SK-MEL-5 (cell line): ENCODE measurements at places on chromosomes 5 and 9. TPM values are rescaled to one million over a fixed set of nuclear protein-coding genes. Genes with fewer than 3 reads are reported as not detected.

SNAPC3 gene
- 33.4 and 34.9 TPM in 2 replicates for total RNA-seq

TLX3 gene
- total RNA-seq = not detected in 2 replicates

SPINK7 gene
- not detected in 2 replicates for total RNA-seq

UGCG gene
- 288 and 329 TPM in 2 replicates for total RNA-seq

PPP1R2B gene
- total RNA-seq = 0.08 and 0.11 TPM in 2 replicates

TMEM252 gene
- total RNA-seq = not detected in 2 replicates

TMC1 gene
- 0.18 TPM in 1 of 2 replicates, not detected in the other for total RNA-seq

CTSV gene
- total RNA-seq = 22.1 and 24.4 TPM in 2 replicates

SARDH gene
- total RNA-seq = 0.61 and 0.88 TPM in 2 replicates

ZNF346 gene
- 9.0 and 9.2 TPM in 2 replicates for total RNA-seq

HSPB3 gene
- not detected in 2 replicates for total RNA-seq
